ENCODE measurements at places on chromosomes 2 and 18.

DNA sequence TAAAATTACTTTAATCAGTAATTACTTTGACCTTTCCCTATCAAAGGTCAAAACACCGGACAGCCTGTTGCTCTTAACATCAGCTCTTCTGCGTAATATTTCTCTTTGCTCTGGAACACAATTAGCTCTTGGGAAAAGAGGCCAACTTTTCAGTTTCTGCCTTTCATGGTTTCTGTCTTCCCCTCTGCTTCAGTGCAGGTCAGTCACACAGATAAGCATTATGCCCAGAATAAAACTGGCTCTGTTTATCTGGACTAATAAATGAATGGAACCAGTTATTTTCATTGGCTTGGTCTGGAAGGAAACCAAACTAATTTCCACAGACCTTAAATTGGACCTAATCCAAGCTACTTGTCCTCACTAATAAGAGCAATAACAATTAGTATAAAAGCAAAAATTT, 26.2 kb upstream of the GALNT3 start:
- DNase-seq: no peak

DNA sequence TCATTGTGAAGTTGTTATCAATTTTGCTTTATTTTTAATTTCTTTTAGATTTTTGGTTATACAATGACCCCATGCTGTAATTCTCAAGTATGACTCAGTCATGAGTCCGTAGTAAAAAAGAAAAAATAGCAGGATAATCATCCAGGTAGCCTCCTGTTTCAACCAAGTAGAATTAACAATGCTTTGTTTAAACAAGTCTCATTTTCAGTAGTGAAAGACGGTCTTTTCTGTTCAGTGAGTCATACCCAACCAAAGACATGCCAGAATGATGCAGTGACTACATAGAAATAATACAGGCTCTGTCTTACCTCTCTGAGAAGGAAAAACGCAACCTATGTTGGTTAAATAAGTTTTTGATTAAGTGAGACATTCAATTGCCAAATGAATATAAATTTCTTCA, 67.8 kb upstream of the DSC1 start:
- no peak for DNase-seq

DNA sequence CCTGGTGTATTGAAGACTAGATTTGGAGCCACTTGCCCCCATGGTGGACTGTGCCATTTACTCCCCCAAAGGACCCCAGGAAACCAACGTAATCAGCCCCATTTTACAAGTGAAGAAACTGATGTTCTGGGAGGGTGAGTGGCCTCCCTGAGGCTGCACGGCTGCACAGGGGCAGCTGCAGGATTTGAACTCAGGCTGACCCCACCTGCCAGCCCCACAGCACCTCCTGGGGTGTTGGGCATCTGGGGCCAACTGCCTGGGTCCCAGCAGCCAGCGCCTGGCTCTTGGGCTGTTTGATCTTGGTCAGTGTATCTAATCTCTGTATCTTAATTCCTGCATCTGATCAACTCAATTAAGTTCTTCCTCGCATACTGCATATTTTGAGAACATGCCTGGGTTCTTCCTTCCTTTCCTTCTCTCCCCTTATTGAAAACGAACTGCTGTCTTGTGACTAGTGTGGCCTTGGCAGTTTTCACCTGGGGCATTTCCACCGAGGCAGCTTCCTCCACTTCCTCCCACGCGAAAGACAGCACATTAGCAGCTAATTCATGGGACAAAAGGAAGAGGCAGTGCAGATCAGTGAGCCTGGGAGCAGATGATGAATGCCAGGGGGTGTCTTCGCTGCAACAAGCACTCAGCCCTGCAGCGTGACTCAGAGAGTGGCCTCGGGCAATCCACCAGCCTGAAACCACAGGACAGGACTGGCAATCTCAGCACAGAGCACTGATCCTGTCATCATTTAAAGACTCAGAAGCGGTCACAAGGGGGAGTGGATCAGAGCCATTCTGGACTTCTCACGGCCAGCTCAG, 184.1 kb upstream of the RAB12 start:
- no peak for DNase-seq

DNA sequence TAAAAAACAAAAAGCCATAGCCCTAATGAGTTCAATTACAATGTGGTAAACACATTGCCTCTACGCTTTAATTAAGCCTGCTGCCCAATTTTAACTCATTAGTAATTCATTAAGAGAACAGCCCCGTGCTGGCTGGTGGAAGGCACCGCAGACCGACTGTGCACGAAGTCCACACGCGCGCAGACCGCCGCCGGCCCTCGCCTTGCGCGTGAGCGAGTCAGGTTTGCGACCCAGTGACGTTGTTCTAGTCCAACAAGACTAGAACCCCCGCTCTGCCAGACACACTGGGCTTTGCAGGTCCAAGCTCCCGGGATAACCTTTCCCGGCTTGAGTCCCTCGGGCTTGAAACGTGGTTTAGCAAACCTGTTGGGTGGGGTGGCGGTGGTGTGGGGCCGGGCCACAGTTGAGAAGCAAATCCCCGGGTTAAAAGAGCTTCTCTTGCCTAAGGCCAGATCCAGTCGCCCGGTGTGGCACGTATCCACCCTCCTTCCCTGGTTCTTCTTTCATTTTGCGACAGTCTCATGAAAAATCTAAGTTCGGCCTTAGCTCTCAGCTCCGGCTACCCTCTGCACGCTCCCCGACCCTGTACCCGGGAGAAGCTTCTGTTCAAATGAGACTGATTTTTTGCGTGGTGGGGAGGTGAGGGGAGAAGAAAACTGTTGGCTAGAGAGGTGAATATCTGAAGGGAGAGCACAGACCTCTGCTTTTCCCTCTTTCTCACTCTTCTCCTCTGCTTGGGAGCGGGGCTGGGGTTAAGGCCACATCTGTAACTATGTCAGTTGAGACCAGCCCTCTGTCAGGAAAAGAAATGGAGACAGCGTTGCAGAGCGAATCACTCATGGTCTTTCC, 11.1 kb upstream of the SKOR2 start:
- no peak for DNase-seq

DNA sequence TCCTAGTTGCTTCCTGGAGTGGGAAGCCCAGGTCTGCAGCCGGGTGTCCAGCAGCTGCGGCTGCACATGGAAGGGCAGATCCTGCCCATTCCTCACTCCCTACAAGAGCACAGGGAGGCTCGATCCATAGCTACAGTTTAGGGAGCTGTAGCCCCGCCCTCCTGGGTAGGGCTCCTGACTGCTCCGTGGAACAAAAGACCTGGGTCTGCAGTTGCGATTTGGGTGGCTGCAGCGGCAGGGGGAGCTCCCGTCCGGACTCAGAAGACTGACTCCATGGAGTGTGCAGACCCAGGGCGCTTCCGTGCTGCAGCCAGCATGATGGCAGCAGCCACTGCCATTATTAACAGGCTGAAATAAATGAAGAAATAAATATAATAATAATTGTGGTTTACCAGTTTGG, 157.3 kb downstream of the CTNNA2 start:
- DNase-seq: no peak

DNA sequence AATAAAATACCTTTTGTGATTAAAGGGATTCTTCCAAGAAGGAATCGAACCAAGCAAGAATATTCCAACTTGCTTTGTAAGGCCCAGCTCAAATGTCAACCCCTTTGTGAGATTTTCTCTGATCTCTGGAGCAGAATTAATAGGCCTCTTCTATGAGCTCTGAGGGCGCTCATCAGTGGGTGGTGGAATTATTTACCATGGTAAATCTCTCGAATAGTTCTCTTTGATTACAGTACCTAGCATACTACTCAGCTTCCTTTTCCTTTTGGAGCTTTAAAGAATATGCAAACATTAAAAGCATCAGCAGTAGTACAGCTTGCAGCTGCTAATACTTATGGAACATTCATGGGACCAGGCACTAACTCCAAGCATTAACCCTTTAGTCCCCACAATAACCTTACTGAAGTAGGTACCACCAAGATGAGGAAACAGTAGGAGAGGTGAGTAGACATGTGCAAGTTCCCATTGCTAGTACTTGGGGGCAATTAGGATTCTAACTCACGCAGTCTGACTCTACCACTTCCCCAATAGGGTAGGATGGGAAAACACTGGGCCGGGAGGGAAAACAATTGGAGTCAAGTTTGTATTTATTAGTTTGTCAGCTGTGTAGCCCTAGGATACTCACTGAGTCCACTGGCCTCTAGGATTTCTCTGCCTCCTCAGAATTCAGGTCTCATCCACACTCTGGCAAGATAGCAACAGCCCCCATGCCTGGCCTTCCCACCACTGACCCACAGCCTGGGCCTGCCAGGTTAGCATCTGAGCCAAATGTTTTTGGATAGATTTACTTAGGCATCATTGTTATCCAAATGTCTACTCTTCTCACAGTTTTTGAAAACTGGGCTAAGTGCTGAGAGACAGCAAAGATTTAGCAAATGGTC, 21.7 kb downstream of the ADD2 start:
- DNase-seq: no peak

DNA sequence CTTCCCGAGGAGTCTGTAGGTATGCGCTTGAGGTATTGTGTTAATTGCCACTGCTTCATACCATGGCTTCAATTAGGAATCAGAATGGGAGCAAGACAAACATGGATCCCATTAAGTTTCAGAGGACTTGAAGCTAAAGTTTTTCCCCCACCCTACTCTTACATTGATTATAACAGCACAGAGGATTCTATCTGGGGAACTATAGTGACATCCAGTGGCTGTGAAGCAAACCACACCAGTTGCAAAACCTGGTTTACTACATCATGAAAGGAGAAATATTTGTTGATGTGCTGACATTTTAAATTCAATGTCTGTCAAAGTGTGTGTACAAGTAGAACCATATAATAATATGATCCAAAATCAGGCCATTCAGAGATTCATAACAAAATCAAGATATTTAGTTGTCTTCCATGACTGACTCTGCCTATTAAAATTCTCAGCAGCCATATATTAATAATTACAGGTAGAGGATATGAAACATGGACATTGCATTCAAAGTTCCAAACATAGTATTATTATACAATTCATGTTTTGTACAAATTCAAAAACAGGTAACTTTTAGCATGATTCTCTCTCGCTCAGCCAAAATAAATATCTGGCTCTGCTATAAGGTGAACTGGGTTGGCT, 82.9 kb downstream of the GRB14 start:
- no peak for DNase-seq

- DNase-seq: peak; percentile 9
These were observed 54.0 kb upstream of the GPR75 start for GRCh38 chr2:53913721-53914120.

- no peak for DNase-seq
These were observed 90.3 kb downstream of the AKAIN1 start for GRCh38 chr18:5106730-5107129.

GRCh38 chr2:7725171-7725849, 808.1 kb downstream of the RNF144A start:
- DNase-seq: no peak

- no peak for DNase-seq
These were observed 124.2 kb downstream of the MRO start for GRCh38 chr18:50695431-50696176.

DNA sequence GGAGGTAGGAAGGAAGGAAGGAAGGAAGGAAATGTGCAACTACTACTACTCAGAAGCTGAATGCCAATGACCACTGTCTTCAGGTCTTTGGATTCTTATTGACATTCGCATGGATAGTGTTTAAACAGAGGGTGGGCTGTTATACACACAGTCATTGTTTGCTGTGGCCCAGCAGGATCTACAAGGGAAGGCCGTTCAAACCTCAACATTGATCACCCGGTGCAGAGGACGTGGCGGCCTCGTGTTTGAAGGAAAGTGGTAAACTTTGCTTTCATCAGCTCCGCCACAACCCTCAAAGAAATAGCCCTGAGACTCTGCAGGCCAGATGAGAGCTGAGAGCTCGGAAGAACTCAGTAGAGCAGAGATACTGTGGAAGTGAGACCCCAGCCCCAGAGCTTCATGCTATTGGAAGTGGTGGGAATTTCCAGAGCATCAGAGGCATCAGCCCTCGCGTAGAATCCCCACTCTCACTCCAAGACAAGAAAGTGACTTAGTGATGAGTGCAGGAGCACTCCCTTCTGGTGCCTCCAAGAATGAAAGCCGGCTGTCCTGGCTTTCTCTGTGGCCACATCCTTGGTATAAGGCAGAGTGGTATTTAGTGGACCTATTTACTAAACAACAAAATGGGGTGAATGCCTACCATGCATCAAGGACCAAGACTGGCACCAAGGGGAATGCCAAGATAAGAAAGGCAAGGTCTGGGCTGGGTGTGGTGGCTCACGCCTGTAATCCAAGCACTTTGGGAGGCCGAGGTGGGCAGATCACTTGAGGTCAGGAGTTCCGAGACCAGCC, 10.1 kb upstream of the ROCK2 start:
- DNase-seq: no peak

GRCh38 chr18:49645841-49646351, 84.0 kb downstream of the LIPG start:
- DNase-seq: no peak

DNA sequence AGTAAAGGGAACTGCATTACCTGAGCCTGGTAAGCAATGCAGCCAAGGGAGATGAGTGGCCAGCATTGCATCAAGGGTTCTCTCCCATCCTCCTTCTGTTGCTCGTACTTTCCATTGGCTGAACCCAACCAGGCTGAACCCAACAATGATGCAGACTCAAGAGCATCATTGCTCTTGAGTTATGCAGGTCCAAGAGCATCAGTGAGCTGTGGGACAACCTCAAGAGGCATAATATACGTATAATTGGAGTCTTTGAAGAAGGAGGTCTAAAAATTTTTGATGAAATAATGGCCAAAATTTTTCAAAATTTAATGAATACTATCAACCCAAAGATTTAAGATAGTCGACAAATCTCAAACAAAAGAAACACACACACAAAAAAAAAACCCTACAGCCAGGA, 213.0 kb downstream of the RNF152 start:
- no peak for DNase-seq

Measured in SW 1271 (cell line).